ENCODE measurements at places on chromosomes 3 and 15.

- DNase-seq: no peak
These were observed 8.5 kb upstream of the FANCD2 start for GRCh38 chr3:10017636-10018292.

GRCh38 chr3:117439812-117440211 lies 730.2 kb downstream of the TUSC7 start:
- DNase-seq: peak; percentile 74

- DNase-seq: no peak
These were observed 56.2 kb downstream of the ATP2C1 start for GRCh38 chr3:130950124-130950523.

GRCh38 chr3:99966662-99967416 lies 147.5 kb downstream of the FILIP1L start:
- no peak for DNase-seq

- no peak for DNase-seq
These were observed 6.1 kb downstream of the GLYCTK start for GRCh38 chr3:52293491-52294319.

DNA sequence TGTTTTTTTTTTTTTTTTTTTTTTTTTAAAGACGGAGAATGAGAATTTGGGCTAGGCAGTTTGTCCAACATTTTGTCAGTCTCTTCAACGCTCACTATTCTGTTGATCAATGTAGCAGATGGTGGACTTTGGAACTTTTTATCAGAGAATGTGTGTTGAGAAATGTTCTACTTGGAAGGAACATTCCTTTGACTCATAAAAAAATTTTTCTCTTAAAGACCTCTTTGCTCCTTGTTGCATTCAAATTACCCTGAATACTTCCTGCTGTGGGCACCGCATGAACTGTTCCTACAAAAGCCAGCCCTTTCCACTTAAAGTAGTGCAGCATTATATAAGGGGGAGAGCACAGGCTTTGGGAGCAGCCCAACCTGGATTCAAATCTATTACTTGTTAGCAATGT lies 182.9 kb downstream of the AKAP13 start:
- DNase-seq: no peak

DNA sequence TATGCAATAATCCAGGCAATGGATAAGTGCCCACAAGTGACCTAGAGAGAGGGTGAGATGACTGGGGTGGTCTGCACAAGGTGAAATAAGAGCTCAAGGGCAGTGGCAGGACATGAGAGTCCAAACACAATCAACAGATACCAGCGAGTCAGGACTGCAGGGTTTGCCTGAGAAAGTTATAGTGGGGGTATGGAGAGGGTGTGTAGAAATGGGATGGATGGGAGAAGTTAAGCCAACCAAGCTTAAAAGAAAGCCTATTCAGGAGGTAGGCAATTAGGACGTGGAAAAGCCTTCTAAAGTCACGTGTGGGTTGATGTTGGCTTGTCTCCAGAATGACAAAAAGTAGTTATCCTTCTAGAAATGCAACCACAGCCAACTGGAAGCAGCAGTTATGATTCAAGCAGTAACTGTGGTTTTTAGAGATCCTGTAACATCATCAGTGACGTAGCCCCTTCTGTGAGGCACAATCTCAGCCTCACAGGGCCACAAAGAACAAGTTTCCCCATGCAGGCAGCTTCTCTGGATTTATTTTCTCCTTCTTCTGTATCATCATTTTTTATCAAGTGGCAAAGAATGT lies 56.1 kb downstream of the FAM174B start:
- no peak for DNase-seq

GRCh38 chr3:188126276-188126675 lies 27.7 kb upstream of the LPP start:
- no peak for DNase-seq

DNA sequence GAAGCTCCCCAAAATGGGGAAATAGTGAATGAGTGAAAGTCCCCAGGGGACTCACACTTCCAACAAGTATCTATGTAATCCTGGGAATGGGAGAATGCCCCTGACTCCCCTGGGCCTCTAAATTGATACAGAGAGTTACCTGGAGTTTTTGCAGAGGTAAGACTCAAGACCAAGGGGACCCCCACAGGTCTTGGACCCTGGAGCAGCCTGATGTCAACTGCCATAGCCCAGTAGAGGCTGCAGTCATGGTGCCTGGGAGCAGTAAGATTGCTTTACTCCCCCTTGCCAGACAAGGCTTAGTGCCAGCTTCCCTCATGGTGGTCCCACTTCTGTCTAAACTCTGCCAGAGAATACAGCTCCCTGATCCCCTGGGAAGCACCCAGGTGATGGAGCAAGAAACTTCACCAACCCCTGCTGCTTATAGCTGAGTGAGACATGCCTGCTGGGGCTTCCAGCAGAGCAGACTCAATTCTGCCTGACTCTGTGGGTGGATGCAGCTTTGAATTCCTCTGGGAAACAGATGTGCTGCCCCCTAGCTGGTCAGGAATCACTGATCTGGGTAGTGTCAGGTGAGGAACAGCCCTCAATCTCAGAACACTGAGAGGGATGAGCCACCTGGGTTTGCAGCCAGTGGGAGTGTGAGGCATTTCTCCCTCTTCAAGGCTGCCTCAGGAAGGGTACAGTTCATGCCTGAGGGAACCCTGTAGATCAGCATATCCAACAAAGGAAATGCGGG lies 485.9 kb downstream of the NSUN3 start:
- DNase-seq: no peak

- DNase-seq: peak; percentile 28
These were observed 86.0 kb downstream of the ECT2 start for GRCh38 chr3:172836390-172836997.

DNA sequence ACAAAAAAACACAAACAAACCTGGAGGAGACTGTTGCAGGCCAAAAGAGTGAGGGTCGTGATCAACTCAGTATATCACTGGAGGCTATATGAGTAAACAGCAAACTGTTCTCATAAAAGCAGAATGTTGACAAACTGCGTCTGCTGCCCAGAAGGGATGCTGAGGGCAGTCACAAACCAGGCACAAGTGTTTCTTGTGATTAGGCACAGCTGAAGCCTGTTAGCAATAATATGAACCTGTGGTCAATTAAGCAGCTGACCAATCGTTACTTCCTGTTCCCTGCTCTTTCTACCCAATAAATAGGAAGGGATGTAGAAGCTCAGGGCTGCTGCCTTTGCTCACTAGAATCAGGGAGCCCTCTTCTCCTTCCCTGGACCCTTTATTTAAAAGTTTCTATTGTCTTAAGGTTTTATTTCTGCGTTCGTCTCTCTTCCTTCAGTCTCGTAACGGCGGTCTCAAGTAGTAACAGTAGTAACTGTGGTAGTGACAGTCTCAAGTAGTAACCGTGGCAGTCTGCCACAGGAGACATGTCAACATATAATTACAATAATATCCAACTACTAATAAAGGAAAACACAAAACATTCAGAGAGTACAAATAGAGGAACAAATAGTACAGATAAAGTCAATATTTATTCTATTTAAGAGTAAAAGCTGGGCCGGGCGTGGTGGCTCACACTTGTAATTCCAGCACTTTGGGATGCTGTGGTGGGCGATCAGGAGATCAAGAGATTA lies 698.4 kb upstream of the CCDC54 start:
- no peak for DNase-seq

GRCh38 chr15:69793781-69794451 lies 303.8 kb downstream of the TLE3 start:
- DNase-seq: no peak

DNA sequence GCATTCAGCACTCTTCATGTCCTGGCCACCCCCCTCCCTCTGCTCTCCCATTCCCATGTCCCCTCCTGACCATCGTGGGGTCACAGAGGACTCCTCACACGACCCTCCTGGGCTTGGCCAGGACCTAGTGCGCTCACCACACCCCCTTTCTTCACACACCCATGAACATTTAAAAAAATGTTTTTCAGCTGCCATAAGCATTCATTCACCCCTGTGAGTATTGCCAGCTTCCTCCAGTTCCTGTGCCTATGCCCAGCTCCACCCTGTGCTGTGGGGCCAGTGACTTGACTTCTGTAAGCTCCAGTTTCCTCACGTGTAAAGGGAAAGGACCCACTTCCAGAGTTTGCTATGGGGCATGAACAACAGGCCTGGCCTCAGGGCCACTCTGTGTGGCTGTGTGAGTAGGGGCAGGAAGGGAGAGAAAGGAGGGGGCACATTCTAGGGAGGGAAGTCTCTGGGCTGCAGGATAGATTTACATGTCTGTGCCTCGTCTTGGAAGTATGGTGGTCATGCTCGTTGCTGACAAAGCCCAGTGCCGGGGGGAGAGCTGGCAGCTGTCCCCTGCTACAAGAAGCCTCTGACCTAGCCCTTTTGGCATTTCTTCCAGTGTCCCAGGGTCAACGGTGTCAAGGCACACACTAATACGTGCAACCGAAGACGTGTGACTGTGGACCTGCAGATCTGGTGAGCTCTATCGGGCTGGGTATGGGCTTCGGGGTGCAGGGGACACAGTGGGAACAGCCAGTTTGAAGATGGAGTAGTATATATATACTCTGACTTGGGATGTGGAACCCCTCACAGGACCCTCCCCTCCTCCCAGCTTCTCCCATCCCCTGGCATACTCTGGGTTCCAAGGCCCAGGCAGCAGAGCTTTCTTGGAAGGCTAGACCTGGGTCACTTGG lies 22.8 kb downstream of the ESYT3 start:
- DNase-seq: no peak

GRCh38 chr15:43931119-43931518 lies 104.3 kb downstream of the WDR76 start:
- no peak for DNase-seq

GRCh38 chr3:172140499-172141391 lies 101.4 kb downstream of the FNDC3B start:
- DNase-seq: no peak

GRCh38 chr3:178127221-178127620 lies 409.0 kb upstream of the KCNMB2 start:
- DNase-seq: no peak

GRCh38 chr15:51844747-51845426 lies 15.4 kb downstream of the TMOD3 start:
- DNase-seq: no peak

- no peak for DNase-seq
These were observed 10.5 kb downstream of the IL17RD start for GRCh38 chr3:57154470-57155309.

GRCh38 chr3:37708789-37709188 lies 152.9 kb upstream of the CTDSPL start:
- no peak for DNase-seq

DNA sequence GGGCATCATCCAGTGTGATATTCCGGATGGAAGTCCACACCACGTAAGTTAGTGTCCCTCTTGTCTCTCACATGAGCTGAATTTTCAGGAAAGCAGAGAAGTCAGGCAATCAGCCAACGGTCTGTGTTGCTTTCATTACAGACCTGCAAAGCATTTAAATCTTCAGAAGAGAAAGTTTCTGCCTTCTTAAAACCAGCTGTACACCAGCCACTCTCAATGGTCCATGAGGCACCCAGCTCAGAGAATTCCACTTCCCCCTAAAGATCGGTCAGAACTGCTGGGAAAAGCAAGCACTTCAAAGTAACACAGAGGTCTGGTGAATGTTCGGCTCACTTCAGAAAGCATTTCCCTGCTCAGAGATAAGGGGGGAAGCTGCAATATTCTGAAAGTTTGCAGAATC lies 903.7 kb downstream of the EPHA3 start:
- DNase-seq: no peak

DNA sequence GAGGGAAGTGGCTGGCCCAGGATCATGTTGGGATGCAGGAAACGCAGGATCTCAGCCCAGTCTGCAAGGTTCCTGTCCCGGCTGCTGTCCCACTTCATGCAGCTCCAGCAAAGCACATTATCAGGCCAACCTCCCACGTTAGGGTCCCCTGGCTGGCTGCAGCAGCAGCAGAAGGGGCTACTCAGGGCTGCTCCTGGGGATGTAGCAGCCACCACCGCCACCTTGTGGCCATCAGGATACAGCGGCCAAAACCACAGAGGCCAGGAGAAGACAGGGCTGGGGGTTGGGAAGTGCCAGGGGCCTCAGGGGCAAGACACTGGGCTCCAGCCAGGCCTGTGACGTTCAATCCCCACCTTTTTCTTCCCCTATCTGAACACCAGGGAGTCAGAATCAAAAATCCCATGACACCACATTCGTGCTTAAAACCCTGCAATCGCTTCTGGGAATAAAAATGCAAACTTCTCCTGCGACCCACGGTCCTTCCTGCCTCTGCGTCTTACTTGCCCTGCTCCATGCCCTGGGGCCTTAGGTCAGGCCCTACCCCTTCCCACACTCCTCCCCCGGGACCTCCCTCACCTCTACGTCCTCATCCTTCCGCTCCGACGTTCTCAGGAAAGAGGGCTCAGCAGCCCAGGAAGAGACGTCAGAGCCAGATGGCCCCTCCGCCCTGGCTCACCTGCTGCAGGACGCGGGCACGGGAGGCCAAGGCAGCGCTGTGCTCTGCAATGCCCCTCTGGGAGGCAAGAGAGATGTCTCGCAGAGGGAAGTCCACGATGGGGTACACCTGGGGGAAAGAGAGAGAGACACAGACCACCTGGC lies 21.5 kb downstream of the SSUH2 start:
- no peak for DNase-seq

- peak; percentile 34 for DNase-seq
These were observed 97.2 kb upstream of the MB21D2 start for GRCh38 chr3:193014902-193015301.

DNA sequence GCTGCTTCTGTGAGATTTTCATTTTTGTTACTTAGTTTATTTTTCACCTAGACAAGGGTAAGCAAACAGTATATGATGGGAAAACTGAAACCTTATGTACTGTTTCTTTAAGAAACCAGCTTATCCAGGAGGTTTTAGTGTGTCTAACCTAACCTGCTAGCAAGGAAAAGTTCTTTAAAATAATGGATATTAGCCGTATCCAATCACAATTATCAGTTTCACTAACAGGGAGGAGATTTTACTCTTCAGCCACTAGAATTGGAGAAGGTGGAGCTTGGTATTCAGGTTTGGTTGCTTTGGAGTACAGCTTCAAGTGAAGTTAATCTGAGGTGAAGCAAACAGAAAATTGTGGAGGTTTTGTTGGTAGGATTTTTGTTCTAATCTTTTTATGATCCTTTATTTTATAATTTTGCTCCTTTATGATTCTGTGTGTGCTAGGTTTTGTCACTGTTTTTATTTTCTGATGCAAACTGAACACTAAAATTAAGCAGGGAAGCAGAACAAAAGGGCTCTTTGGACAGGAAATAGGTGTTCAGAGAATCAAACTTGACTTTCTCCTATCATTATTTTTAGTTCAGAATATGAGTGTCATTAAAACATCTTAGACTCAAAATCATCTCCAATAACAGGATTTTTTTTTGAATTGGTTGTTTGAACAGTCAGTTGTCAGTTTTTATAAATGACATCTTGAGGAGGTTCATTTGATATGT lies 13.0 kb downstream of the ZFAND6 start:
- DNase-seq: peak; percentile 92

DNA sequence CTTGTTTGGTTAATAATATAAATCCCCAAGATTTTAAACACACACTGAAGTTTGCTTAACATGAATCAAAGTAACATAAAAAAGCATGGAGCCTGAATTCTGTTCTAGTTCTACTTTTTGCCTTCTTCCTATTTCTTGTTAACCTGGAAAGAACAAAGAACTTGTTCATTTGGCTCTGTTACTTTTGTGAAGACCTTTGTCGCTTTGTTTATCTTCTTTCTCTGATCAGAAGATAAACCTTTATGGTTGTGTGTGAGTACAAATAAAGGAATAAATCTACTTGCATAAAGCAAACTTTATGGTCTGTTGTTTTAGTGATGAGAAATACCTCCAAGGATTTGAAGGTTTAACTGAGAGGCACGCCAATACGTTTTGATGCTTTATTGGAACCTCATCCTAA lies 210.1 kb upstream of the SATB1 start:
- no peak for DNase-seq

- no peak for DNase-seq
These were observed 60.0 kb downstream of the APBA2 start for GRCh38 chr15:28945626-28946230.
